Fibroblast of skin of abdomen (primary cell): ENCODE measurements at places on chromosomes 3 and 15.

DNA sequence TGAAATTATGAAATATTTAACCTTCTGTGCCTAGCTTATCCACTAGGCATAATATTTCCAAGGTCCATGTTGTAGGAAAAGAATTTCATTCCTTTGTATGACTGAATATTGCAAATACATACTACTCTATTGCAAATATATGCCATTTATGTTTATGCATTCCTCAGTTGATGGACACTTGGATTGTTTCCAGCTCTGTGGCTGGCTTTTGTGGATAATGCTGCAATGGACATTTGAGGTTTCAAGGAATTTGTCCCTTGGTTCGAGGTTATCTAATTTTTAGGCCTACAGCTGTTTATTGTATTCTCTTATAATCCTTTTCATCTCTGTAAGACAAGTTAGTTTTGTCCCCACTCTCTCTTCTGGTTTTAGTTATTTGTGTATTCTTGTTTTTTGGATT lies 7.7 kb upstream of the AADACL2 start:
- peak; percentile 31 for DNase-seq

GRCh38 chr3:24156466-24156865 lies 211.4 kb downstream of the NR1D2 start:
- peak; percentile 77 for DNase-seq

GRCh38 chr3:157508461-157508860 lies 5.2 kb upstream of the VEPH1 start:
- no peak for DNase-seq

- no peak for DNase-seq
Measured at GRCh38 chr3:38459499-38460048, 5.9 kb downstream of the ACVR2B start.

- DNase-seq: peak; percentile 73
Measured at GRCh38 chr3:54957711-54958110, 29.9 kb upstream of the LRTM1 start.

GRCh38 chr15:65208647-65209046 lies 2.6 kb downstream of the CILP start:
- no peak for DNase-seq

DNA sequence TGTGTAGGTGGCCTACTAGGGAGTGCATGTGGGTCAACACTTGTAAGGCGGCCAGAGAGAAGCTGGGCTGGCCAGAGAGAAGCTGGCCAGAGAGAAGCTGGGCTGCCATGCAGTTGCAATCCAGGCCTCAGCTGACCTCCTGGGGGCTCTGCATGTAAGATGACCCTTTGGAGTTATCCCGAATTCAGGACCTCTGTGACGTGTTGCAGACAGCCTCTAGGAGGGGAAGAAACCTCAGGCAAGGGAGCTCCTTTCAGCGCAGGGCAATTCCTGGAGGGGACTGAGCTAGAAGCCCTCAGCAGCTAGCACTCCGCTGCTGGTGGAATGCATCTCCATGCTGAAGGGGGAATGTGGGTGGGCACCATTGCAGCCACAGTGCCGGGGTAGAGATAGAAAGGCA lies 15.8 kb upstream of the KBTBD12 start:
- DNase-seq: no peak

DNA sequence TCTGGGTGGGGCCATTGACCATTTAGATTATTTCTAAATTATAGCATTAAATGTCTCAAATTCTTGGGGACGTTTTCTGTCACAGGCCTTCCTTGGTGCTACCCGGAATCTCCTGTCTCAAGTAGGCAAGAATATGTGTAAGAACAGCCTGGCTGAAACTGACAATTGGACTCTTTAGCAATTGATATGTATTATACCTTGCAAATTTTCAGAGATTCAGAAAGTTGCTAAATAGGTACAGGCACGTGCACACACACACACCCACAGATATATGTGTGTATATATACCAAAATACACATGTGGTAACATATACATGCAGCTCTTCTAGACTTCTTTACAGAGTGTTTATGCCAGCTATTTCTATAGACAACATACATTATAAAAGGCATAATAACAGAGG lies 213.2 kb upstream of the NR2E3 start:
- DNase-seq: no peak

DNA sequence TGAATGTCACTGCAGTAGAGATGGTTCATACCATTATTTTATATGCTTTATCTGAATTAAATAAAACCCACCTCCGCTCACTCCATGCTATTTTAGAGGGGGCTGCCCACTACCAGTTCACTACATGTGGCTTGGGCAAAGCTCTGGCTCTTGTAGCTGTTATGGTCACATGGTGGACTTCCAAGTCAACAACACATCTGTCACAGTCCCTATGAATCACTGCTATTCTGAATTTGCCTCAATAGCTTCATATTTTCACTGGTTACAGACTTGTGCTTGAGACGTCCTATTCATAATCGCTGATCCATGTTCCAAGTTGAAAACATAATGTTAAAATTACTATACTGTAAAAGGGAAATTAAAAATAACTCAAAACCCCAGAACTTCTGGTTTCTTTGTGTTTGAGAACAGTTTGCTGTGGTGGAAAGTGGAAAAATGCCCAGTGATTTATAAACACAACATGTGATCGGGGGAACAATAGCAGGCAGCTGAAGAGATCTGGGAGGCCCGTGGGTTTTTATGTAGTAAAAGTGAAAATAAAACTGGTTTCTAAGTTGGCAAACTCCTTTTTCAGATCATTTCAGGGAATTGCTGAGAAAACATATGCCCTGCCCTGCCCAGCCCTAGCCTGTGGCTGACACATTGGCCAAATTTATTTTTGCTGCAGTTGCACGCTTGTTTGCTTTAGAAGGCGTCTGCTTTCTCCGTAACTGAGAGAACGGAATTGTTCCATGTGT lies 128.8 kb upstream of the PRR23C start:
- peak; percentile 4 for DNase-seq

- no peak for DNase-seq
Measured at GRCh38 chr15:61910839-61911369, 149.3 kb downstream of the VPS13C start.

GRCh38 chr3:127853681-127854080 lies 31.4 kb upstream of the MGLL start:
- no peak for DNase-seq

GRCh38 chr3:65851827-65852226 lies 186.9 kb downstream of the MAGI1 start:
- DNase-seq: peak; percentile 93

DNA sequence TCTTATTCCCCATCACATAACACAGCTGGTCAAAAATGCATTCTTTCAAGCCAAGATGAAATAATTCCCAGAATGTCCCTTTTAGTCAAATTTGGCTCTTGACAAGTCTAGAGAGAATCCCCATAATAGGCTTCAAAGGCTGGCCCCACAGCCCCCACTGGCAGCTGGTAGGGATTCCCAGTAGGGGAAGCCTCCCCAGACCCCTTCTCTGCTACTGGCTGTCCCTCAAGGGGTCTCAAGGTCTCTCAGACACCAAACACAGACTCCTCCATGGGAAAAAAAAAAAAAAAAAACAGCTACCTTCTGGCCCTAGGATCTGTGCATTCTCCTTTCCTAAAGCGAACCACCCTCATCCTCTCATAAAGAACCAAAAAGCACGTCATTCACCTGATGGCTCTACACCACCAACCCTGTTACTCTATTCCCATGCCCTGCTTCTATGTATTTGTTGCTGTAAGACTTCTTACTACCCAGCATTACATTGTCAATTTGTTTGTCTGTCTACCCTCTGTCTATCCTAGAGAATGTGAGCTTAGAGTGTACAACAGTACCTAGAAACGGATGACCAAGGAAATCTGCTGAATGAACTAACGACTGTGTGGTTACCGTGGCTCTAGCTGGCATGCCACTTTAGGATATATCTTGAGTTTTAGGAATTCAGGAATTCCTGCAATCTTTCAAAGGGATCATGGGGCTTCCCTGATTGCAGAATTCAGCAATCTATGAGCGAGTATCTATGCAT lies 164.1 kb upstream of the NSMCE3 start:
- DNase-seq: peak; percentile 9

DNA sequence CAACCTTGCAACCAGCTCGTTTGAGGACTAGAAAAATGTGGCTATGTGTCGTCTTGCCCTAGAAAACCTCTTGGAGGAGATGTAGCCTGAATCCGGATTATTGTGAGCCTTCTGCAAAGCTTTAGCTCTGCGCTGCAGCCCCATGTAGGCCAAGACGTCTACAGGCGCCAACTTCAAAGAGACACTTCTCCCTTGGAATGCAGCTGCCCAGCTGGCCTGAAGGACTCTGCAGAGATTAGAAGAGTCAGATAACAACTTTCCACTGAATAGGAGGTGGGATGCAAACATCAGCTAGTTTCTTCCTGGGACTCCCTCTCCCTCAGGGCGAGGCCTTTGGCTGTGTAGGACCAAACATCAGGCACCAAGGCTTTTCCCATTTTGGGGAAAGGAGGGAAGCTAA lies 356.5 kb upstream of the IL12A start:
- no peak for DNase-seq

- no peak for DNase-seq
Measured at GRCh38 chr15:65418596-65418995, 4.2 kb downstream of the IGDCC4 start.

DNA sequence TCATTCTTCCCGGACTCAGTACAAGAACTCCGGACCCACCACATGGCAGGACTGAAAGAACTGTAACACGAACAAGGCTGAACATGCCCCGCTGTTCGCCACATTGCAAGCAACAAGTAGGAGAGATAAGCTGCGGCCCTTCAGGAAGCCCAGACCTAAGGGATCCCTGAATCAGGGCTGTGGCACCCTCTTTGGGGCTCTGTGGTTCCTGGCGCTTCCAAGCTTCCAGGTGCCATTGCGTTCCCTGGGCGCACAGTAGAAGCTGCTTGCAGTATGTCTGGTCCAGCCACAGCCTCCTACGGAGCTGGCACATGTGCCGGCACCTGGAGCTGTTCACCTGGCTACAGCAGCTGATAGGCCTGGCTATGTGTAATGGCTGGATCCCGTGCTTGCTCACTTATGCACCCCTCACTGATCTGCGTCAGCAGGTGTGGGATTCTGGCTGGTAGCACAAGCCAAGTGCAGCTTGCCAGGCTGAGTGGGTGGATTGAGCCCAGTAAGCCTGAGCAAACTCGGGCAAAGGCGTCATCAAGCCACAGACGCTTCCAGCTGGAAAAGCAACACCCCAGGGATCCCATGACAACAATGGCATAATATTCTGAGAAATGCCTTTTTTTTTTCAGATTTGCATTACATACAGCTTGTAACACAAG lies 748.6 kb upstream of the GBE1 start:
- no peak for DNase-seq

GRCh38 chr3:196942915-196943277 lies 568 bp upstream of the NCBP2 start:
- DNase-seq: peak; percentile 5

GRCh38 chr3:163043074-163043473 lies 1546.5 kb downstream of the OTOL1 start:
- DNase-seq: no peak

- no peak for DNase-seq
Measured at GRCh38 chr3:157064402-157064801, 95.5 kb downstream of the CCNL1 start.

GRCh38 chr3:111496894-111497559 lies 45.0 kb upstream of the CD96 start:
- no peak for DNase-seq

GRCh38 chr15:39362821-39363561 lies 217.9 kb upstream of the THBS1 start:
- DNase-seq: peak; percentile 100

DNA sequence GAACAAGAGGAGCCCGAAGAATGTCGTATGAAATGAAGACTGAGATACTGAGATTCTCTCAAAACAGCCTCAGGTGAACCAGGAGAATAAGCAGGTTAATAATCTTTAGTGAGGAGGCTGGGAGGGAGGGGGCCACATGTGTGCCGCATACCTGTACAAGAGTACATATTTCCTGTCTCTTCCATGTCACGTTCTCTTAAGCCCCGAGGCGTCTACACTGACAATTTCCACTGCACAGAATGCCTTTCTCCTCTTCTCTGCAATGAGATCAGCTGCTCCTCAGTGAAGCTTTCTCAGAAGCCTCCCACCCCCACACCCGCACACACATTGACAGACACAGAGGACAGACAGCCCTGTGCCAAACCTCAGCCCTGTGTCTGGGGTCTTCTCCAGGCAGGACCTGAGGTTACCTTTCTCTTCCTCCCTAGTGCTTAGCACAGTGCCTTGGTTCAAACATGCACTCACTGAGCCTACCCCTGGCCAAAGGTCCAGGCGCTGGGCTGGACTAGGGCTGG lies 55.4 kb downstream of the PDZRN3 start:
- no peak for DNase-seq

DNA sequence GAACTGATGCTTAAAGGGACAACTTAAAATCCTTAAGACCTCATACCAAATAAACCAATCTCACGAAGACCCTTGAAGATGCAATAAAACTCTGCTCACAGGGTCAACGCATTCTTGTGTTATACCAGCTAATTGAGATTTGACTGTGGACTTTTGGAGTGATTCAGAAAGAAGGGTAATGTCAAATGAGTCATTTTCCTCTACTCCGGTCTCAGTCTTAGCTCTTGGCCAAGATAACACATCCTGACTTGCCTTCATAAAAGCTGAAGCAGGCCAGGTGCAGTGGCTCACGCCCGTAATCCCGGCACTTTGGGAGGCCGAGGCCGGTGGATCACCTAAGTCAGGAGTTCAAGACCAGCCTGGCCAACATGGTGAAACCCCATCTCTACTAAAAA lies 3.8 kb downstream of the PKM start:
- DNase-seq: peak; percentile 85

GRCh38 chr15:33830351-33830750 lies 137.9 kb upstream of the CHRM5 start:
- no peak for DNase-seq

GRCh38 chr3:158057666-158058065 lies 48.6 kb downstream of the SHOX2 start:
- DNase-seq: peak; percentile 16

GRCh38 chr15:72112116-72112515 lies 5.8 kb downstream of the MYO9A start:
- no peak for DNase-seq

- no peak for DNase-seq
Measured at GRCh38 chr3:110697961-110698360, 373.7 kb upstream of the NECTIN3 start.

GRCh38 chr3:84717894-84718293 lies 240.9 kb upstream of the CADM2 start:
- DNase-seq: no peak

DNA sequence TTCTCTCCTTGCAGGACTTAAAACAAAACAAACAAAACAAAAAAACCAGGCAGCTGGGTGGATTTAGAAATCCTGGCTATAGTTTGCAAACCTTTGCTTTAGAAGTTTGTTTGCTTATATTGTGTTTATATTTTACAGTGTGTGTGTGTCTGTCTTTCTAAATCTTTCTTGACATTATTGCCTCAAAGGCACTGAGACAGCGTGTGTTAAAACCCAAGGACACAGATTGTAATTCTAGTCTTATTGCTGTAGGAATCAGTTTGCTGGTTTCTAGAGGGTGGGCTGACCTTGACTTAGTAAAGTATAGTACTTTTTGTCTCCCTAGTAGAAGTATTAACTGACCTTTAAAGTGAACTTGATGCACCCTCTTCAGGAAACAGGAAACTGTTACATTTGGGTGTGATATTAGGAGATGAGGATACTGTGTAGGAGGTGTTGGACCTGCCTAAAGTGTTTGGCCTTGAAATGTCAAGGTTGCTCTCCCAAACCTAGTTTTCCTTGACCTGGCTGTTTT lies 71.0 kb downstream of the TCF12 start:
- DNase-seq: no peak
